M059J (cell line): ENCODE measurements at places on chromosomes 6 and 20. TPM values are rescaled to one million over a fixed set of nuclear protein-coding genes. Genes with fewer than 3 reads are reported as not detected.

DNA sequence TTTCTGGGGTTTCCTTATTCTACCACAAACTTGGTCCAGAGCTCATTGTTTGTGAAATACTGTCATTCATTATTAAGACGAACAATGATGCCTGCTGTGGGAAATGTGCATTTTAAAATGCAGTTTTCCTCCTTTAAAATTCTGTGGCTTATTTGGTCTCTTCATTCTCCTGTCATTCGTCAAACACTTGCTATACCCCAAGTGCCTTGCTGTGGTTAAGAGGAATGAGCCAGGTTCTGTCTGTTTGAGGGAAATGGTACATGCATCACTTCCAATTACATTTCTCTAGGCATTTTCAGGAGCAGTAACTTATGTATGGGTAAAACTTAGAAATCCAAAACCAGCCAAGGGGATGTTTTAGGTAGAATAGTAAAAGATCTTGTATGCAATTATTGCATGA, 1087.7 kb downstream of the KIF16B start:
- DNase-seq: peak; percentile 16

- peak; percentile 39 for DNase-seq
Measured at GRCh38 chr6:143620447-143620846, 57.3 kb upstream of the PHACTR2 start.

GRCh38 chr6:151431337-151431736, 20.6 kb downstream of the RMND1 start:
- DNase-seq: no peak

GRCh38 chr6:89642956-89643355, 4.4 kb upstream of the LYRM2 start:
- DNase-seq: no peak

- DNase-seq: peak; percentile 38
Measured at GRCh38 chr6:148203281-148203925, 139.2 kb upstream of the SASH1 start.

DNA sequence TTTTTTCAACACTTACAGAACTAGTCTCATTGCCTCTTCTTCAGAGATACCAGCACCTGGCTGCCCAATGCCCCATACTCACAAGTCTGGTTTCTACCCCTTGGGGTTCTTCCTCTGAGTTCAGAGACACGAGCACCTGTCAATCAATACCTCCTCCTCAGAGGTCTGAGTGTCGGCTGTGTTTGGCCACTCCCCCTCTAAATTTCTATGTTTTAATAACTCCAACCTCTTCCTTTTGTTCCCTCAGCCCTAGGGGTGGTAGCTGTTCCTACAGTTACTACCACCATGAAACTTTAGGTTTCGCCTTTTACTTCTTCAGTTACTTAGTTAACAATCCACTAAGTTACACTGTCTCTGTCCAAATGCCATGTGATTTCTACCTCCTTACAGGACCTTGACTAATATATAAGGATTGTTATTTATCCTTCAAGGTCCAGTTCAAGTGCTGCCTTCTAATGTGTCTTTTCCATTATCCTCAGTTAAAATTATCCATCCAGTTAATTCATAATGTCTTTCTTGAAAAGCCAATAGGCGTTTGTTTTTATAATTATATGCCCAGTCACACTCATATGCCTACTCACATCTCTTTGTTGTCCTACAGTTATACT, 14.6 kb upstream of the PHF20 start:
- DNase-seq: peak; percentile 40

GRCh38 chr6:3297909-3298308, 39.2 kb downstream of the PSMG4 start:
- no peak for DNase-seq

DNA sequence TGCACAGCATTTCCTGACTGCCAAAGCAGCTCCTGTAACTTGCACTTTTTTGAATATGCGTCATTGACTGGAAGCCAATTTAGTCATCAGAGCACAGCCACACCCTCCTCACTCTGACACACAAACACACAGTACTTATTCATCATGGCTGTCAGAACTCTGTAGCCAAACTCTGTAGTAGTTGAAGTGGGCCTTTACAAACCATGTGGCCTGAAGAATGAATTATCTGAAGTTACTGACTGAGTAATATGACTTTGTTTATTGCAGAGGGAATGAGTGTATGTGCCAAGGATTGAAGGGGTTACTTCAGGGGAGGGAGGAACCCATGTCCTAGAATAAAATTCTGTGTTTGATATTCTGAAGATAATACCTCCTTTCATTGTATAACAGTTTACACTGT, 102.7 kb downstream of the FIG4 start:
- DNase-seq: peak; percentile 95

DNA sequence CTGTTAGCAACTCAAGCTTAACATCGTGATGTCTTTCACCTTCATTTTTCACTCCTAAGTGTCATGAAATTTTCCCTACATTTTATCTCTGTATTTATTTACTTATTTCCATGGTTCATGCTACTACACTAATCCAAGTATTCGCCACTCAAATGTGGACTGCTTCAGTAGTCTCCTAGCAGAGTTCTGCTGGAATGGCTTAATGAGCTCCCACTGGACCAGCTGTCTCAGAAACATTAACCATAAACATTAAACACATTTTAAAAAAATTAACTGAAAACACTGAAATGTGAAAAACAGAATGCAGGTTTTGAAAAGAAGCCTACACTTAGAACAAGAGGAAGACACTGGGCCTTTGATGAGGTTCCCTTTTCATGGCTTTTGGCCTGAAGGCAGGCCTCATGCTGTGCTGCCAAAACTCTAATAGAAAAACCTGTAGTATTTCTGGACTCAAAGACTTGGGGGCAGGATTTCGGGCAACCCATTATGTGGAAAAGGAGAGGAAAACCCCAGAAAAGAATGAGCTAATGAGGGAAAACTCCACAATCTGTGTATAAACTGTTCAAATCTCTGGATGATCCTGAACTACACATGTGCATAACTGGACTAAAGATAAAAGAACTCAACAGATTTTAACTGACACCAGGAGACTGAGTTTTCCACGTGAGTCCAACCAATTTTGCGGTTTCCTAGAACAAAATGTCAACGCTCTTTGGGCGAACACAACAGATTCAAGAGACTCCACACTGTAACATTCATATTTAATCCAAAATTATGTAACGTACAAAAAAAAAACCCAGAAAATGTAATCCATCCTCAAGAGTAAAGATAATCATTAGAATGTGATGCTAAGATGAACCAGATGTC, 33.0 kb downstream of the SAMD3 start:
- no peak for DNase-seq

GRCh38 chr6:73519926-73520687, 725 bp downstream of the EEF1A1 start:
- peak; percentile 76 for DNase-seq

DNA sequence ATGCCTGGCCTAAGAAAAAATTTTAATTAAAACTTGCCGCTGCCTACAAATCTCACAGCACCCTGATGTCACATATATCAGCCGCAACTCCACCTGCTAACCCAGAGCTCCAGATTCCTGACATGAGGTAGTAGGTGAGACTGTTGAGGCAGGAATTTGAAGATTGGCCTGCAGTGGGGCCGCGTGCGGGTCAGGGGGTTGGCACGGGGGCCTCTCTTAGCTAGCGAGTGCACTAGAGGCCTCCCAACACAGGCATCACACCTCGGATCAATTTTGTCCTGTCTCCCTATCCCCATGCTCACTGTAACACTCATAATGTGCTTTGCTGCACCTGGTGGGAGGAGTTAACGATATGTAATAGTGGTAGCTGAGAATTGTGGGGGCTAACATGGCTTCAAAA, 349.8 kb downstream of the CDC5L start:
- DNase-seq: no peak

DNA sequence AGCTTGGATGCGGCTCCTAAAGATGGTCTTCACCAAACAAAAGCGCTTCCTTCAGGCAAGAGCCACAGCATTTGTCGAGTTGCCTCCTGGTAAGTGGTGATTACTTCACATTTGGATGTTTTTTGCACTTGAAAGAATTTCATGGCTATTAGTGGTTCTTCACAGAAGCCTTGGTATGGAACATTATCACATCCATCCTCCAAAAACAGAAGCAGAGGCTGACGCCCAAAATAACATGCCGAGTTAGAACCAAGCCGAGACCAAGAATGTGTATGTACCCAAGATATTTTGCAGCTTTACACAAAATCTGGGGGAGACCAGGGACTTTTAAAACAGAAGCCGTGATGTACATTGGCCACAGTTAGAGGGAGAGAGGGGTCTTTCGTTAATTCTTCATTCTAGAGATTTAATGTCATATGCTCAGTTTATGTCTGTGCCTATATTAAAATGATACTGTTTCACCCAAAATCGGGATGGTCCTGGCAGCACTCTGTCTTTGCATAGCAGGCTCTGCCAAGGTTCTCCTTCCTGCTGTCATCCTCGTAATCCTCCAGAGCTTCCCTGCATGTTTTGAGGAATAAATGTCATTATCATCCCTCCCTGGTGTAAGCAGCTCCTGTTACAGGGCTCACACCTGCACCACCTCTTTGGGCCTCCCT, 109.3 kb downstream of the TMEM242 start:
- DNase-seq: no peak

- DNase-seq: no peak
Measured at GRCh38 chr20:48400009-48400408, 427.8 kb downstream of the PREX1 start.

- DNase-seq: no peak
Measured at GRCh38 chr20:48701702-48702101, 126.1 kb downstream of the PREX1 start.

DNA sequence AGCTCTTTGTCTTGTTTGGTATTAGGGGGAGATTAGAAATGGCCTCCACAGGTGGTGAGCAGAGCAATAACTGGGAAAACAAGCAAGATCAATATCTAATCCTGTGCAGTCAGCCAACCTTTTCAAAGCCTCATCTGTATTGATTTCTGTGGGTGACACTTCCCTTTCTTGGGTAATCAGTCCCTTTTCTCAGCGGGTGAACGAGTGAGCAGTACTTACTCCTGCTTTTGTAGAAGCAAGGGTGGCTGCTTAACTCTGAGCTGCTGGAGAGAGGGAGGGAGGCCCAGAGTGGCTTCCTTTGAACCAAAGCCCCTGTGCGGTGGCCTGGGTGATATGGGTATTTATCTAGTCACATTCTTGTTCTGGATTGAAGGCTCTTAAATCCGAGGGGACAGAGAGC, 254.8 kb upstream of the CHD6 start:
- DNase-seq: no peak

DNA sequence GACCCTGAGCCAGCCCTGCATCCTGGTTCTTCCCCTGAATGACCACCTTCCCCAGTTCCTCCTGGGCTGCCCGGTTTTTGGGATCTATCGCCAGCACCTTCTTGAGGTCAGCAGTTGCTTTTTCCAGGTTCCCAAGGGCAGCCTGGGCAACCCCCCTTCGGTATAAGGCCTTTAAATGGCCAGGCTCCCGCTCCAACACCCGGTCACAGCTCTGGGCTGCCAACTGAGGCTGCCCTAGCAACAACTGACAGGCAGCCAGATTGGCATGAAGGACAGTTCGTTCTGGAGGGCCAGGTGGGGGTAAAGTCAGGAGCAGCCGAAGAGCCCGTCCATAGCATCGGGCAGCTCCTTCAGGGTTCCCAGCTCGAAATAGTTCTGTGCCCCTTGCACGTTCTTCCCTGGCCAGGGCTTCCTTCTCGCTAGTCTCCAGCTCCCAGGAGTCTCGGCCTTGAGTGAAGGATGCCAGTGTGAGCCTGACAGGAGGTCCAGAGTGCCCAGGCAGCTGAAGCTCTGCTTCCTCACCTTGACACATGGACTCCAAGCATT, 778 bp upstream of the ATF6B start:
- DNase-seq: no peak

- peak; percentile 70 for DNase-seq
Measured at GRCh38 chr20:35135867-35136586, 11.1 kb downstream of the EDEM2 start.

GRCh38 chr6:54587277-54587676, 259.3 kb upstream of the FAM83B start:
- DNase-seq: no peak

GRCh38 chr6:156797901-156798735, 20.9 kb downstream of the ARID1B start:
- no peak for DNase-seq

- DNase-seq: no peak
Measured at GRCh38 chr6:31352310-31352682, 4.7 kb downstream of the HLA-B start.

GRCh38 chr20:58778760-58779159, 71.9 kb downstream of the GNAS-AS1 start:
- DNase-seq: no peak

DNA sequence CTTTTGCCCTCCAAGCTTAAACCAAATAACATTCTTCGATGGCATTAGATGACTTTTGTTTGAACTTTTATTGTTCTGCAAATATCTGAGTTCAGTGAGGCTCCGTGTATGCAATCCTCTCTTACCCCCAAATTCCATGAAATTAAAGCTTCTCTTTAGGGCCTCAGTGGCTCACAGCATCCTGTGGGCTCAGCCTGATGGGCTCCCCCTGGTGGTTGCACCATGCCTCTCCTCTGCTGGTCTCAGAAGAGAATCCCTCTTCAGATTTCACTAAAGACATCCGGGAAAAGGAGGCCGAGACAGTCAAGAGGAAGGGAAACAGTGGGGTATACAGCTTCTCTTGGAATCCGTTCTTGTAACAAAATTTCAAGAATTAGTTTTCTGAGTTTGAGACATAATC, 331.6 kb upstream of the NT5E start:
- DNase-seq: no peak

GRCh38 chr6:27873021-27873940, 38.9 kb downstream of the OR2B2 start:
- DNase-seq: peak; percentile 95

- no peak for DNase-seq
Measured at GRCh38 chr20:17345321-17345720, 118.5 kb downstream of the PCSK2 start.

The PLEKHG1 gene
- total RNA-seq: not detected in 2 replicates

The IL20RA gene
- total RNA-seq: not detected in 2 replicates

The EYS gene
- total RNA-seq: 0.17 and 0.99 TPM in 2 replicates

The LY86 gene
- total RNA-seq: not detected in 2 replicates

The CFAP206 gene
- 2.4 and 2.7 TPM in 2 replicates for total RNA-seq

The PGC gene
- not detected in 2 replicates for total RNA-seq

The FKBP1C gene
- 1.1 and 1.8 TPM in 2 replicates for total RNA-seq

The TMEM200A gene
- 33.1 and 38.3 TPM in 2 replicates for total RNA-seq

The TDRD6 gene
- total RNA-seq: 0.02 TPM in 1 of 2 replicates, not detected in the other

The SLC17A9 gene
- total RNA-seq: not detected in 2 replicates

The PLCG1 gene
- total RNA-seq: 59.4 and 65.7 TPM in 2 replicates

The NRN1 gene
- 105 and 115 TPM in 2 replicates for total RNA-seq

The HBS1L gene
- total RNA-seq: 98.1 and 137 TPM in 2 replicates

The NOL4L gene
- total RNA-seq: 10.3 and 14.2 TPM in 2 replicates

The FBXO5 gene
- total RNA-seq: 75.3 and 103 TPM in 2 replicates

The CDC5L gene
- 35.3 and 49.7 TPM in 2 replicates for total RNA-seq

The PCK1 gene
- not detected in 2 replicates for total RNA-seq

The GUCA1A gene
- not detected in 2 replicates for total RNA-seq

The LTB gene
- total RNA-seq: 2.1 and 4.6 TPM in 2 replicates

The CTCFL gene
- not detected in 2 replicates for total RNA-seq

The DZANK1 gene
- total RNA-seq: 1.7 and 1.8 TPM in 2 replicates
